SIG-M5 (cell line): ENCODE measurements at places on chromosomes 13 and 19.

GRCh38 chr19:29475469-29475868, 50.3 kb upstream of the VSTM2B start:
- DNase-seq: no peak

GRCh38 chr19:17706750-17707181, 12.5 kb upstream of the MAP1S start:
- DNase-seq: no peak

GRCh38 chr19:55620410-55621204, 3.8 kb downstream of the ZNF784 start:
- no peak for DNase-seq

GRCh38 chr13:30654430-30654829, 36.7 kb downstream of the USPL1 start:
- DNase-seq: no peak

DNA sequence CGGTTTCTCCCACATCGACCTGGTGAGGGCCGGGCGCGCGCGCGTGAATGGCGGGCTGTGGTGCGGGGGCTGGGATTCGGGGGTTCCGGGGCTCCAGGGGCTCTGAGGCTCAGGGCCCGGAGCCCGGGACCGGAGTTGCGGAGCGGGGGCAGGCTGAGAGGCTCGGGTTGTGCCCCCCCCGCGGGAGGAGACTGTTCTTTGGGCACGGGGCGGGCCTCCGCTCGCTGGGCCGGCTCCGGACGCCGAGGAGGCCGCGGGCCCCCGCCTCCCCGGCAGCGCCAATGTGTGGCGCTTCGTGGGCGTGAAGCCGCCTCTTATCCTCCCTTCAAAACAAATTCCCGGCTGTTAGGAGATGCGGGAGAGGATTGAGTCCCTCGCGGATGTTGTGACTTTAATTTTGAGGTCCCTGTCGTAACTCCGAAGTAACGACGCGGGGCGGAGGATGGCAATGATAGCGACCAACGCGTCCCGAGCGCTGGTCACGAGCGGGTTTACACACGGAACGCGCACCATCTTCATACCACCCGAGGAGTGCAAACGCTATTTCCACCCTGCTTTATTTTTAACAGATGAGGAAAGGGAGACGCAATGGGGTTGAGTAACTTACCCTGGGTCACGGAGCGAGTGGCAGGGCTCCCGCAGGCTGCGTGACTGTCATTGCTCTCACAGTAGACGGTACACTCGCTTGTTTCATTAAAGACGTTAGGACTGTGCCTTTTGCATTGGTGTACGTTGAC, 536 bp downstream of the UBA2 start:
- no peak for DNase-seq
